Progenitor cell of endocrine pancreas (in vitro differentiated cells): ENCODE measurements at places on chromosomes 5 and 9. TPM values are rescaled to one million over a fixed set of nuclear protein-coding genes. Genes with fewer than 3 reads are reported as not detected.

DNA sequence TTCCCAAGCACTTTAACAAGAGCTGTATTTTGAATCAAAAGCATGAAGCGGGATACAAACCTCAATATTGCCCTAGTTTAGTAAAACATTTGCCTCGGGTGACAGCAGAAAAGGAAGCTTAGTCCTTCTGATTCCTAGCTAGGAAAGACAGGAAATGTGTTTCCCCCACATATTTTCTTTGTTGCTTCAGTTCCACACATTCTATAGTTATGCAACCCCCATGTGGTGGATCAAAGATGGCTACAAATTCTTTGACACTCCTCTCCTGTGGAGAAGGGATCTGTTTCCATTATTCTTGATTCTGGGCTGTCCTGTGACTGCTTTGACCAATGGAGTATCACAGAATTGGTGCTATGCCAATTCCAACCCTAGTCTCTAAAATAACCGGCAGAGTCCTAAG lies 89.1 kb upstream of the SLC30A5 start:
- no peak overlapping the region for H3K27ac ChIP-seq
- no peaks in the 10 kb centered on the region for H3K4me1 ChIP-seq
- no peak for DNase-seq
- H3K4me3 ChIP-seq = no peak overlapping the region
- peaks cover 19% of the 10 kb centered on the region for H3K27me3 ChIP-seq

DNA sequence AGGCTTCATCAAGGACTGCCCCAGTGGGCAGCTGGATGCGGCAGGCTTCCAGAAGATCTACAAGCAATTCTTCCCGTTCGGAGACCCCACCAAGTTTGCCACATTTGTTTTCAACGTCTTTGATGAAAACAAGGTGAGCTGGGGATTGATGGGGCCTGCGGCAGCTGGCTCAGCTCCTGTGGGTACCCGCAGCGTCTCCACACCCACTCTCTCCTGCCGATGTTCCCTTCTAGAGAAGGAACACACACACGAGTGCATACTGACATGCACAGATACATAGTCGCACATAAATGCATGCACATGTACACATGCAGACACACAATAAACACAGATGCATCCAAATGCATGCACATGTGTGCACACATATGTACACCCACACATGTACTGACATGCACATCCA lies 45.6 kb downstream of the NCS1 start:
- peaks cover 7% of the 10 kb centered on the region for H3K4me1 ChIP-seq
- DNase-seq = no peak
- H3K27me3 ChIP-seq = no peaks in the 10 kb centered on the region
- peaks cover 1% of the 10 kb centered on the region for H3K36me3 ChIP-seq
- no peak overlapping the region for H3K4me3 ChIP-seq

PPP3R2 gene
- not detected in 2 replicates for total RNA-seq

- H3K36me3 ChIP-seq = no peaks in the 10 kb centered on the region
- no peak overlapping the region for H3K27ac ChIP-seq
- H3K27me3 ChIP-seq = no peaks in the 10 kb centered on the region
- H3K4me1 ChIP-seq = peaks cover 9% of the 10 kb centered on the region
- no peak overlapping the region for H3K4me3 ChIP-seq
Observed at GRCh38 chr5:161230221-161230620, 316.3 kb downstream of the GABRB2 start.
